NCI-H1092 treated with DMSO at 0.1 percent for 48 hours (cell line): ENCODE measurements at places on chromosomes 3 and 15.

DNA sequence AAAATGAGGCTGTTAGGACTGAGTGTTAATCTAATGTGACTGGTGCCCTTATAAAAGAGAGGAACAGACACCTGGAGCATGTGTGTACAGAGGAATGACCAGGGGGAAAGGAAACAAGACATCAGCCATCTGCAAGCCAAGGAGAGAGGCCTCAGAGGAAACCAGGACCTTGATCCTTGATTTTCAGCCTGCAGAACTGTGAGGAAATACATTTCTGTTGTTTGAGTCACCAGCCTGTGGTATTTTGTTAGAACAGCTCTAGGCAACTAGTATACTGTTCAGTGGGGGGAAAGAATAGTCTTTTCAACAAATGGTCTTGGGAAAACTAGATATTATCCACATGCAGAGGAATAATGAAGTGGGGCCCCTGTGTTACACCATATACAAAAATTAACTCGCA, 80.6 kb downstream of the CCR1 start:
- no peak for DNase-seq

DNA sequence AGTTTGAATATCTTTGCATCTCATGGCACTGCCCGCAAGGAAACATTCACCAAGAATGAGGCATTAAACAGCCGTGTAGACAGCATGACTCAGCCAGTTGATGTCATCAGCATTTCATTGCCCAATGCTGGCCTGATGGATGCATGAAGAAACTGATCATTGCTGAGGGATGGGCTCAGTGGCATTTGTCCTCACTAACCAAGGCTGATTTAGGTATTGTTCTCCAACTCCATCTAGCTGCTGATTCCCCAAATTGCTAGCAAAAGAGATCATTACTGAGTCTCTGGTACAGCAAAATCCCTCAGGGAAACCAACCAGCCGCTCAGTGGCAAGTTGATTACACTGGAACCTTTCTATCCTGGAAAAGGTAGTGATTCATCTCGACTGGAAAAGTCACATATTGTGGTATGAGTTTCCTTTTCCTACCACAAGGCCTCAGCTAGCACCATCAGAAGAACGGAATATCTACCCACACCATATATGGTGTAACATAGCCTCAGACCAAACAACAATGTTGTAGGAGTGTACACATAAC, 186.5 kb upstream of the GAP43 start:
- no peak for DNase-seq

GRCh38 chr3:108947855-108948254, 5.8 kb downstream of the GUCA1C start:
- DNase-seq = no peak

DNA sequence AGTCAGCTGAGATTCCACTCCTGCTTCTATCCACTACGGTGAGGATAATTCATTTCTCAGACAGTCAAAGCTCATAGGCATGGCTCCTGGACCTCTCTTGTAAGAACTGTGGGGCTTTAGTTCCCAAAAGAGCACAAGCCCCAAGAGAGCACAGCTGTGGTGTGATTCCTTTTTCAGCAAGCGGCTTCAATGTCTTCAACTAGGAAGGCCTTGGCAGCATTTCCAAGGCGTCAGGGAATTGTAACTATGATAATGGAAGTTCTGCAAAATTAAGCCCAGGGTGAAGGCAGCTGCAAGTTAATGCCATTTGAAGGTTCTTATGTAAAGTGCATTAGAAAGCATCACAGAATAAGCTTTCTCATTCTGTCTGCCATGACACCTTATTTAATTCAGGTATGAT, 657.1 kb downstream of the GRM7 start:
- DNase-seq = no peak

- DNase-seq = no peak
These were observed 39.5 kb downstream of the HERC1 start for GRCh38 chr15:63794271-63794670.

DNA sequence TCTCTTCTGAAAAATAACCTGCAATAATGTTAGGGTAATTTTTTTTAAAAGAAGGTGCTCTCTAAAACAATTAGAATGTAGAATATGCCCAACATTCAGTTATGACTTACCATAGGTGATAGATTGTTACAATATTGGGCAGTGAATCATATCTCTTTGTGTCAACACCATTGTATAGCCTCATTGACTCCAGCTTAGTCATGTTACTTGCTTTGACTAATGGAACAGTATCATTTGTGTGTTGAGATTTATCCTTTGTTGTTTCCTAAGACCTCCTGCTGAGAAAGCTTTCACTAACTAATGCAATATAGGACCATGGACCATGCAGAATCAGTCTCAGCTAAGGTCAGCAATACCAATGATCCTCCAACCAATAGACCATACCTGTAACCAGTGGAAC, 1106.4 kb downstream of the SI start:
- no peak for DNase-seq

GRCh38 chr3:87973906-87974305, 84.9 kb downstream of the CGGBP1 start:
- DNase-seq = no peak

GRCh38 chr3:183518491-183519251, 36.8 kb downstream of the KLHL6 start:
- no peak for DNase-seq

GRCh38 chr3:39757307-39757706, 52.1 kb upstream of the MYRIP start:
- no peak for DNase-seq
